NCI-H1930 (cell line): ENCODE measurements at places on chromosomes 2 and 18.

DNA sequence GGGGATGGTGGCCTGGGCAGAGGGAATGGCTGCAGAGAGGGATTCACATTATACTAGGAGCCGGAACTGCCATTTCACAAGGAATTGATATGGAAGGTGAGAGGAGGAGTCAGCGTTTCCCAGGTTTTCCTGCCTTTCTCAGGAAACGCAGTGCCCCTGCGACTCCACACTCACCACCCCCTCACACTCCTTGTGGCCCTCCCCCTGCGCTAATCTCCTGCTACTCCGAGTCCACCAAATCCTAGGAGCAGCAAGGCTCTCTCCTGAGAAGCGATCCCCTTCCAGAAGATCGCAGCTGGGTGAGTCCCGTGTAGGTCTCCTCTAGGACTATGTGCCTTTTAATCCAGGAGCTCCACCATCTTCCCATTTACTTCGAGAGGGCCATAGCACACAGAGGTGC, 140.6 kb downstream of the VAPA start:
- no peak for DNase-seq

DNA sequence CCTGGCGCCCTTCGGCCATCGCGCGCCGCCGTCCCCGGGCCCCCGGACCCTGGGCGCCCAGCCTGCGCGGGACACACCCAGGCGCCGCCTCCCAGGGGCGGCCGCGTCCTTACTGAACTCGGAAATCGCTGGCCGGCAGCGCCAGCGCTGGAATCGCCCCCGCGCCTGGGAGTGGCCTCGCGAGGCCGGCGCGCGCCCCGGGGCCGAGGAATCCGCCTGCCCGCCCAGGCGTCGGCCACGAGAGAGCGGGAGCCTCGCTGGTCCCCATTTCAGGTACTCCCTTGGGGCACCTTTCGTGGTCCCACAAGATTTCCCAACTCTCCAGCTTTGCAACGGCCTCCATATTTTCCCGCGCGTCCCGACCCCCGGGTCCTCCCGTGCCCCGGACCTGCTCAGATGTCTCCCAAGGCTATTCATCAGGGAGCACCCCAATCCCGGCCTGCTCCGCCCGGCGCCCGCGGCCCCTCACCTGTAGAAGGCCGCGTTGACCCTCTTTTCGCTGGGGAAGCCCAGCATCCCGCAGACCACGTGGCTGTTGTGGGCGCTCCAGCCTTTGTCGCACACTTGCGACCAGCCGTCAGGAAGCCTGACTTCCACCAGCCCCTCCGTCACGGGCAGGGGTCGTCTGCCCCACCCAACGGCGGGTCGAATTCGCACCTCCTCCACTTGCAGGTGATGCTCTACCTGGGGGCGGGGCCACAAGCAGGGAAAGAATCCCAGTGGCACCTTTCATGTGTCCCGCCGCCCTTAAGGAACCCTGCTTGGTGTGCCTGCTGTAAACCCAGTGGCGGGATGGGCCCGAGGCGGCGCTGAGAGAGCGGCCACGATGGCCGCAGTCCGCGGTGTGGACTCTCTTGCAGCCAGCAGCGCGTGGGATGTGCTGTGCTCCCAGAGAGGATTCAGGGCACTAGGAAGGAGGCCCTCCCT, 4.6 kb downstream of the LOXL3 start:
- peak; percentile 63 for DNase-seq

GRCh38 chr2:102048465-102048864, 56.7 kb downstream of the IL1R2 start:
- no peak for DNase-seq

GRCh38 chr2:209662021-209662420, 109.6 kb upstream of the UNC80 start:
- no peak for DNase-seq

- DNase-seq: no peak
Measured at GRCh38 chr2:75729861-75730260, 19.1 kb upstream of the GCFC2 start.

DNA sequence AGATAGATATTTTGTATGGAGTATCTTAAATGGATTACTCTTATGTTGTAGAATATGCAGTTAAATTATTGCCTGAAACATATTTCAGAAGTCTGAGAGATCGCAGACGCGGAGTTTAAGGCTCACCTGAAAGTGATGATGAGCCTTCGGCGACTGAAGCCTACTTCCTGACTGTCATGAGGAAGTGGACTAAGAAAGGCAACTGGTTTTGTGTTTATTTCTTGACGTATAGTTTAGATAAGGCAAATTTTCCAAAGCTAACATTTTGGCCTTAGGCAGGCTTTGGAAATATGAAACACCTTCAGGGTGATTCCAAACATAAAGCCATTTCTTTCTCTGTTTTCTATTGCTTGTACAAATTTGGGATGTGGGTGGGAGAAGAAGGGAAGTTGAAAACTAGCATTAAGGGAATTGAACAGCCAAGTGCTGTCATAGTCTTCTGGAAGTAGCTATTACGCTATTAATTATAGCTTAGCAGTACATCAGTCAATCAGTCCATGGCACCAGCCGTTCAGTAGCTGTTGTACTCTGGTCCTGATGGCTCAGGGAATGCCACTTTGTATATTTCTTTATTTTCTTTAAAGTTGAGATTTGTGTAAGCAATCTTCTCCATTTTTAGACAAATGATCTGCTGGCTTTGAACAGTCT, 1.5 kb downstream of the GRHL1 start:
- no peak for DNase-seq

DNA sequence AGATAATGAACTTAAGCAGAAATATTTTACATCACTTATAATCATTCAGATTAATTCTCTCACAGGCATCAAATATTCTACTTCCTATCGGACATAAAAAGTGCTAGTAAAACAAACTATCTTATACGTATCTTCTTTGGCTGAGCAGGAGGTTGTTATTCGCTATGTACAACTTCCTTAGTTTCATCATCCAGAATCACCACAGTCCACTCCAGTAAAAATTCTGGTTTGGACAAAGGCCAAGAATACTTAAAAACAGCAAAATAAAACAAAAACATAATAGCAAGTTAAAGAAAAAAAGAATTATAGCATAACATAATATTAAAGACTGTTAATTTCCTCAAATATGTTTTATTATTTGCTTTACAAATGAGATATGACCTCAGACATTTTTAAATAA, 1077.1 kb upstream of the CELF4 start:
- no peak for DNase-seq

DNA sequence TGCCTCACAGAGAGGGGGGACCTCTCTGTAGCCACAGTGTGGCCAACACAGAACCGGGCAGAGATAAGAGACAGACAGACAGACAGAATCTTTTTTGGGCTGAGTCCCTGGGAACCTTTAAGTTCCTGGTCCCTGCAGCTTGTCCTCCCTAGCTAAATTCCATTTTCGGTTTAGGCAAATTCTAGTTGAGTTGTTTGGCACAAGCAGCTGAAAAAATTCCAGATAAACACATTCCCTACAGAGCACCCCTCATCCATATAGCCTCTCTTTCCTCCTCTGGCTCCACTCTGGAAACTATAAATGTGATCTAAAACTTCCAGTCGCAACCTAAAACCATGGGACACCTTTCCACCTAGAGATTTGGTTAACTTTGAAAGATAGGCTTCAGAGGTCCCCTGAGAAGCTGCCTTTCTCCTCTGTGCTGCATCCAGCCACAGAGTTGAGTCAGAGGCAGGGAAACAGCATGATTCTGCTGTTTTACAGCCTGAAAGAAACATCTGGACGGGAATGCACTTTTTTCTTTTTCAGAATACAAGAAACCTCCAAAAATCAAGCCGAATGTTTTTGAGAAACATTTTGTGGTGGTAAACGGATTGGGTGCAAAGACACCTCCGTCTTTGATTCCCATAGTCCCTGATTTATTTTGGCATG, 30.9 kb downstream of the SLC4A3 start:
- no peak for DNase-seq

DNA sequence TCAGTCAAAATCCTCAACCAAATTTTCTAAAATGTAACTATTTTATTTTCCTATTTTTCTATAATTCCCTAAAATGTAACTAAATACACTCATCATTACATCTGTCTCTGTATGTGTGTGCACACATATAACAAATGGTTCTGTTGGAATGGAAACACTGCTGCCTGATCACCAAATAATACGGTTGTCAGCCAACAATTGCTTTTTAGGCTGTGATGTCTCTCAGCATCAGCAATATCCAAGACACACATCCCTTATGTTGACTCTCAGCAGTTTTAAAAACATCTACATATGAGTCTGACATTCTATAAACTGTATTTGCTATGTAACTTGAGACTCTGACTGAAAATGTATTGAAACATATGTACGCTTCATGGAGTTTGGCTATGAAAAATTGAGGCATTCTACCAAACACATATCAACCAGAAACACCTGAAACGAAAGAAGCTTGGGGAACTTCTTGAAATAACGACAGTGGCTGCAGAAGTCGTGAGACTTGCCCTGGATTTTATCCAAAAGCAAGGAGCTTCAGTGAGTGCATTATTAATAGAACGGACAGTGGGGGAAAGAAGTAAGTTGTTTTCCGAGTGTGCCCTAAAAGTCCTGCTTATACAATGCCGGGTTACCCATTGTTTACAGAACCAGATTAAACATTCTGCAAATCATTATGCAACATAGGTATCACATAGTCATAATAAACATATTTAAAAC, 110.2 kb upstream of the ITGB6 start:
- DNase-seq: no peak

DNA sequence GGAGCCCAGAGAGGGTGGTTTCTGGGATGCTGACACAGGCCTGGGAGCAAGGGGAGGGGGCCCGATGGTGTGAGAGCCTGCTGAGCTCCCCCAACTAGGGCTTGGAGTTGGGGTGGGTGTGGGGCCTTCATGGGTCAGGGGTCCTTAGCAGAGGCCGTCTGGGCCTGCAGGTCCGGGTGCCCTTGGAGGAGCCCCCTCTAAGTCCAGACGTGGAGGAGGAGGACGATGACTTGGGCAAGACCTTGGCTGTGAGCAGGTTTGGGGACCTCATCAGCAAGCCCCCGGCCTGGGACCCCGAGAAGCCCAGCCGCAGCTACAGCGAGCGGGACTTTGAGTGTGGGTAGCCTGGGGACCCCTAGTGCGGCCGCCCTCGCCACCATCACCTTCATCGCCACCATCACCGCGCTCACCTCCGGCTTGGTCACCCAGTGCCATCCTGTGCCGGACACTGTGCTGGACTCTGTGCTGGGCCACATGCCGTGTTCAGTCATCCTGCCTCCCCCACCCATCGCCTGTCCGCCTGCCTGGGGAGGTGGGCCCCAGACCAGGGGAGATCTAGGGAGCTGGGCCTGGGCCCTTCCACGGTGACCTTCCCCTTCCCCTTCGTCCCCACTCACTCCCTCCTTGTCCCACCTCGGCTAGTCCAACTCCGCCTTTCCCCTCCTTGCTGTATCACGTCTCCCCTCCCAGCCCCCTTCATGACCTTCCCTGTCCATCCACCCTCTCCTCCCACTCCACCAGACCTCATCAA, 980 bp downstream of the SLC4A3 start:
- DNase-seq: no peak

DNA sequence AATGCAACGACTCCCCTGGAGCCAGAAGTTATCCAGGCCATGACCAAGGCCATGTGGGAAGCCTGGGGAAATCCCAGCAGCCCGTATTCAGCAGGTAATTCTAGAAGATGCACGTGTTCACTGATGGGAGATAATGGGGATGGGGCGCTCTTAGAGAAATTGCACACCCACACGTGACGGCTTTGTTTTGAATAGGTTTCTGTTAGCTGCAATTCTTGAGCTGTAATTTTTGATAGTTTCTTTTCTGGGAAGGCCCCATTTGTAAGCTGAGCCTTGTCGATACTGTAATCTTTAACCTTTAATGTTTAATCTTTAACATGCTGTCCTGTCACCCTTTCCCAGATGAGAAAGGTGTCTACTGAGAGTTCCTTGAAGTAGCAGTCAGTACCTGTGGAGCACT, 3.6 kb downstream of the SCLY start:
- no peak for DNase-seq

- no peak for DNase-seq
Measured at GRCh38 chr2:53843595-53843994, 16.2 kb downstream of the GPR75 start.

DNA sequence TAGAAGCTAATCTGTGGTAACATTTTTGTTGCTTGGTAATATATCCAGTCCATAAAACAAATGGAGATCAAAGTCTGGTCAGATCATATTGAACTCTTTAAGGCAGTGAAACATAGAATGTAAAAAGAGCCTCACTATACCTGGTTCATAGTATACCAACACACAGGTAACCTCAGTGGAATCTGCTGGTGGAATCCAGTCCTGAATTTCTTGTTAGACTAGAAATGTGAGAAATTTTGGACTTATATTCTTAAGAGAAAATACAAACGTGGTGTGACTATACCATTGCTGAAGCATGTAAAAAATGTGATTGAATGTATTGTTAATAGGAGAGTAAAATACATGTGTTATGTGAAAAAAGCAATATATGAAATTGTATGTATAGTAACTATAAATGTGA, 46.1 kb upstream of the GRHL1 start:
- no peak for DNase-seq

GRCh38 chr18:45133276-45133675, 452.6 kb downstream of the SETBP1 start:
- no peak for DNase-seq

DNA sequence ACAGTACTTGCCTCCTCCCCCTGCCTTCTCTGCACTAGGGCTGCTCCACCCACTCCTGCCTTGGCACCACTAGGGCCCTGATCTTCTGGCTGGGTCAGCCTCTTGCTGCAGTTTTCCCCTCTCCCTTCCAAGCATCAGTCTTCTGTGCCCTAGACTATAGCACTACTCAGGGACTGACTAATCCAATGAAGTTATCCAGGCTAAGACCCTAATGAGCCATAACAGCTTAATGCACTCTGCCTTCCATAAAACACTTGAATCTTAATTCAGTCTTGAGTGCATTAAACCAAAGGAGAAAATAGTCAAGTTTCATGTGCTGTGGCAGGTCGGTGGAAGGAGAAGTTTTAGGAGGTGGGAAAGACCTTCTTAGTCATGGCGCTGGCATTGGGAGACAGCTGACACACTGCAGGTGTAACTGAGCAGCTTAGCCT, 95.7 kb downstream of the BIN1 start:
- no peak for DNase-seq

DNA sequence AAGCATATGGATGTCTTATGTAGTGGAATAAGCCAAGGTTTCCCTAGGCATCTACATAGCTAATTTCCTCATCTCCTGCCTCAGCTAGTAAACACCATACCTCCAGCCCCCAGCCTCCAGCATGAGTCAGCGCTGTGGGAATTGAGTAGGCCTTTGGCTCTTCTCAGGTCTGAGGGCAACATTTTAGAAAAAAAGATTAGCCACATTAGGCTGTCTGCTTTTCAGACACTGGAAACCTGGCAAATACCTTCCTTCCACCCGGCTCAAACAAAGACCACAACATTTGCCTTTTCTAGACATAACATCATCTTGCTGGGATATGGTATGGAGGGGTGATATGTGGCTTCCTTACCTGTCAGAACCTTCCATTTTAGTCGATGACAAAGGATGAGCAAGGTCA, 6.1 kb upstream of the CCDC195 start:
- DNase-seq: no peak

GRCh38 chr18:6874315-6874714, 144.8 kb downstream of the ARHGAP28 start:
- DNase-seq: no peak

DNA sequence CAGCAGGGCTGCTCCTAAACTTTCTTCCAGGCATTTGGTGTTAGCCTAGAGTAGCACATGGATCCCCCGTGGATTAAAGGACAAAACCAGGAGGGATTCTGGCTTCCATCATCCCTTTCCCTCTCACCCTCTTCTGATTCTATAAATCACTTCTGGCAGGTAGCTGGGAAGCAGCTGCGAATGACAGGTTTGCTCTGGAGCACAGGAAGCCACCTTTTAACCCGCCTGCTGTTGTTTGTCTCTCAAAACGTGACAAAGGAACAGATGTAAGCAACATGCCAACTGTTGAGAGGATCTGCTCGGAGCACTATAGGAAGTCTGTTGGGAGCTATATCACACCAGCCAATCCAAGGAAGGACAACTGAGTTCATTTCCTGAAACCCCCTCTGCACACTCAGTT, 101.9 kb downstream of the ACTR2 start:
- no peak for DNase-seq
